Occipital lobe (tissue), 3 donors: ENCODE measurements at places on chromosomes 11 and 22. TPM values are rescaled to one million over a fixed set of nuclear protein-coding genes. Genes with fewer than 3 reads are reported as not detected.

DNA sequence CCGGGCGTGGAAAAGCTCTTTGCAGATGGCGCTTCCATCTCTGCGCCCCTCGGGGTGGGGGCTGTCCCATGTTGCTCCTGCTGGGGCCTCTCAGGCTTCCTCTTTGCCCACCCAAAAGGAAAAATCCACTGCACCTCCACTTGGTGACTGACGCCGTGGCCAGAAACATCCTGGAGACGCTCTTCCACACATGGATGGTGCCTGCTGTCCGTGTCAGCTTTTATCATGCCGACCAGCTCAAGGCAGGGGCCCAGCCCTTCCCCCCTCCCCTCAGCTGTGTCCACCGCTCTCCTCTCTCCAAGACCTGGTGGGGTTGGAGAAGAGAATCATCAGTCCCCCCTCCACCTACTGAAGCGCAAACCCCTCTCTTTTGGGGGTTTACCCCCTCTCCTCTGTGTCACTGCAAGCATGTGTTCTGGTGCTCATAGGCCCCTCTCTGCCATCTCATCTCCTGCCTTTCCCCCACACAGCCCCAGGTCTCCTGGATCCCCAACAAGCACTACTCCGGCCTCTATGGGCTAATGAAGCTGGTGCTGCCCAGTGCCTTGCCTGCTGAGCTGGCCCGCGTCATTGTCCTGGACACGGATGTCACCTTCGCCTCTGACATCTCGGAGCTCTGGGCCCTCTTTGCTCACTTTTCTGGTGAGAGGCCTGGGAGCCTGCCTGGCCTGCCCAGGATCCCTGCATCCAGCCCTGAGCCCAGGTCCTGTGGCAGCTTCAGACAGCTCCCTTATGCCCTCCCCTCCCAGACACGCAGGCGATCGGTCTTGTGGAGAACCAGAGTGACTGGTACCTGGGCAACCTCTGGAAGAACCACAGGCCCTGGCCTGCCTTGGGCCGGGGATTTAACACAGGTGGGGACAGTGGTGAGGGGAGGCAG is 1.8 kb downstream of the LARGE2 start:
- no peak for DNase-seq

DNA sequence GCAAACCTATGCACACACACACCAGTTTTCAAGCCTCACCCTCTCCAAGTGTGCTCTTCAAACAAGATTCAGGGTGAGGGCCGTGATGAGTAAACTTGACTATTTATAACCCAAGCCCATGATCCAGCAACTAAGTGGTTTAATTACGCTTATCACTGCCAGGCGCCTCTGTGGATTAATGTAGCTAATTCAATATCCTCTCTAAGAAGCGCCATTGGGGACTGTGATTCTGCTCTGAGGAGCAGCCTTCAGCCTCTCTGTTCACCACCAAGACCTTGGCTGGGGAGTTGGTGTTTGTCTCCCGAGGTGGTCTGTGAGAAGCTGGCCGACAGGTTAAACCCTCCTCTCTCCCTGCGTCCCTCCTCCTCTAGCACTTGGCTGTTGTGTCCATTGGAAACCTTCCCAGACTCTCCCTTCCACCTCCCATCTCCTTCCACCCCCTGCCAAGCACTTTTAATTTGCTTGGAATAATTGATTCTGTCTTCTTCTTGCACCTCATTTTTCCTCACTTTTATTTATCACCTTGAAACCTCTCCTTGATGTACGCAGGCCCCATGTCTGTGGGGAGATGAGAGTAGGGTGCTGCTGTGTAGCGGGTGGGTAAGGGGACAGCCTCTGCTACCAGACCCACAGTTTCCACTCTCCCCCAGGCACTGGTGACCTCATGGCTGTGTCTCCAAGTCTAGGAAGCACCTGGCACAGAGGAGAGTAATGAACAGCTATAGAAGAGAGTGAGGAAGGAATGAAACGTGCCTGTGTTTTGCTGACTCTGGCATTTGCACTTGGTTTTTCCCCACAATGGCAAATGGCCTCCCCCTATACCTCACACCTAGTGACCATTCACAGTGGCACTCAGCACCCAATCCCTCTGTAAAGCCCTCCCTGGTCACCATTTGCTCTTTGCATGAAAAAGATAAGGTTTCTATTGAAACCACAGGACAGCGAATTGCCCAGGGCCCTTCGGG is 236.6 kb downstream of the GRIK4 start:
- DNase-seq, result no peak

The DTX4 gene
- total RNA-seq, result 43.7 TPM

DNA sequence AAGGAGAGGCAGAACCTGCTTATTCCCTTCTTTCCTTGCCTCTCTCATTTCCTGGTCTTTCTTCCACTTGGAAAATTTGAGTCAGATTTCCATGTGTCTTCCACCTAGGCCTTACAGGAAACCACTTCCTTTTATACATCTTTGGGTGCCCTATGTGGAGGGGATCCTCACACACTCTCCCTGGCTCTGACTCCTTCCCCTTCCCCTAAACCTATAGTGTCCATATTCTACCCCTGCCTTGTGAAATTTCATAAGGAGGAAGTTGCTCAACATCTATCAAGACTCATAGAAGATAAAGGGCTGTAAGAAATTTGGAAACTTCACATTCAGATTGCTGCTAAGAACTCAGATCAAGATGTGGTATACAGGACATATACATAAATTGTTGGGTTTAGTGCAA is 20.4 kb downstream of the TUG1 start:
- DNase-seq, result no peak

The ALKBH8 gene
- total RNA-seq, result 20.1 TPM
